ENCODE measurements at places on chromosomes 1 and 21.

GRCh38 chr1:64263856-64264255, 60.4 kb downstream of the UBE2U start:
- DNase-seq: no peak

DNA sequence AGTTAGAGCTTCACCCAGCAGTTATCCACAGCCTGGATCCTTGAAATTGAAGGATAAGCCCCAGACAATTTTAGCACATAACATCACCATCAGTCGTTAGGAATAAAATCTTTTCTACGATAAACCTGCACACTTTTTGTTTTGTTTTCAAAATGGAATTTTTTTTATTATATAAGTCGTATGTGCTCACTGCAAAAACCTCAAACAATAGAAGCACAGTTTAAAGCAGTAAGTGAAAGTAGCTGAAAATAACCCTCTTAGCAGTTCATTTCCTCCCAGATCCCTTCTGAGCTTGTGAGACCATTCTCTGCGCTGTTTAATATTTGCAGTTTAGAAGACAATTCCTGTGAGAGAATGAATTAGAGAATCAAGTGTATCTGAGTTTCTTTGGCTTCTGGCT, 38.3 kb downstream of the ELK4 start:
- no peak for DNase-seq

DNA sequence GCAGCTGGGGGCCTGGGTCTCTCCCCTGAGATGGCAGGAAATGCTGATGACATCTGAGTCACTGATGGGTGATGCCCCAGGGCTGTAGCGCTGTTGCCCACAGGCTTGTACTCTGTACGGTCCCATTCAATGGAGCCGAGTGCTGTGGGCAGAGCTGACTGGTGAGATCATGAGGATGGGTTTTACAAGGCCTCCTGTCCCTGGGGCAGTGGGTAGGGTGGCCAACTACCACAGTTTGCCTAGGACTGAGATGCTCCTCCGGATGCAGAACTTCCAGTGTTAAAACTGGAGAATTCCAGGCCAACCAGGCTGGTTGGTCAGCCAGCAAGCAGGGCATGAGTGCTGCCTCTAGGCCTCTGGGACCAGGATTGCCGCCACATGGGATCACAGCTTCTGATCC, 9.2 kb downstream of the PHLDA3 start:
- DNase-seq: no peak

- no peak for DNase-seq
These were observed 99.1 kb upstream of the RAVER2 start for GRCh38 chr1:64645735-64646134.

- no peak for DNase-seq
These were observed 29.8 kb upstream of the PADI2 start for GRCh38 chr1:17148950-17149608.

Data from activated naive CD4-positive, alpha-beta T cell (primary cell).